ENCODE measurements at places on chromosomes 4 and X.

DNA sequence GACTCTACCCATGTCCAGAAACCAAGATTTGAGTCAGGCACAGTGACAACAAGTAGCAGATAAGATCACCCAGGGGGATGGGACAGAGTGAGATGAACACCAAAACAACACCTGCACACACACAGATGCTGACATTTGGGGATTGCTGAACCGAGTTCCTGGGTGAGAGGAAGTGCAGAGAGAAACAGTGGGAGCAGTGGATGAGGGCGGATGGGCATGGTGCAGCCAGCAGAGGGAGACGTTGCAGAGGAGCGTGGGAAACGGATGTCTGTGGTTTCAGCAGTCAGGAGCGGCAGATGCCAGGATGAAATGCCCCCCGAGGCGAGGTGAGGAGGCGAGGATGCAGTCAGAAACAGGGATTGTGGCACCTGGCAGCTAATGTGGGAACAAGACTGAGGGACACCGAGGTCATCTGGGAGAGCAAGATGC lies 78.6 kb upstream of the STS start:
- peak; percentile 21 for DNase-seq

- DNase-seq = no peak
Measured at GRCh38 chr4:124694946-124695598, 17.5 kb downstream of the ANKRD50 start.

GRCh38 chrX:29113221-29113620 lies 526.0 kb downstream of the IL1RAPL1 start:
- no peak for DNase-seq

DNA sequence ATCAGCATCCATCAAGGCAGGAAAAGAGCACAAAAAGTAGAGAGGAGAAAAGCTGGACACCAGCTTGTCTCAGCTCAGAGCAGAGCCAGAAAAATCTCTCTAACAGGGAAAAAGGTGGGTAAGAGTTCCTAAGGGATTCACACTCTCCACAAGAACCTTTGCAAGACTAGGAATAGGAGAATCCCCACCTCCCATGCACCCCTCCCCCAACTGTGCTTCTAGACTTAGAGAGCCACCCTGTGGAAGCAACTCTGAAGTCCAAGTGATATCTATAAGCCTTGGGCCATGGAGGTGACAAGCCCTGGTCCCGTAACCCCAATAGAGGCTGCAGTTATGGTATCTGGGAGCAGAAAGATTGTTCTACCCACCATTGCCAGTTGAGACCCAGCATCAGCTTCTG lies 267.6 kb upstream of the MTMR8 start:
- no peak for DNase-seq

DNA sequence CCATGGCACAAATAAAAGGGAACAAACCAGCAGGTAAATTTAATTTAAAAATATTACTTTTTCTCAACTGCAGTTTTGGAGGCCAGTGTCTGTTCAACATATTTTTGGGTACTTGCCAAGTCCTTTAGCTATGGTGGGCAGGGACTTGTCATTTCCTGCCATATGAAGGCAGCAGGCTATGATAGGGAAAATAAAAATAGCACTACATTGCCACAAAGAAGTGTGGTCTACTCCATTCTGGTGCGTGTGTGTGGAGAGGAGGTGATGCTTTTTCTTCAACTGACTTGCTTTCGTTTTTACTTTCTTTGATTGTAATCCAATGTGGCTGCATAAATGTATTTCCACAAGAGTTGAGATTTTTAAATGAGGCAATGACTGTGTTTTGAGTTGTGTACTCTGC lies 17.2 kb downstream of the GPR174 start:
- DNase-seq = peak; percentile 80

DNA sequence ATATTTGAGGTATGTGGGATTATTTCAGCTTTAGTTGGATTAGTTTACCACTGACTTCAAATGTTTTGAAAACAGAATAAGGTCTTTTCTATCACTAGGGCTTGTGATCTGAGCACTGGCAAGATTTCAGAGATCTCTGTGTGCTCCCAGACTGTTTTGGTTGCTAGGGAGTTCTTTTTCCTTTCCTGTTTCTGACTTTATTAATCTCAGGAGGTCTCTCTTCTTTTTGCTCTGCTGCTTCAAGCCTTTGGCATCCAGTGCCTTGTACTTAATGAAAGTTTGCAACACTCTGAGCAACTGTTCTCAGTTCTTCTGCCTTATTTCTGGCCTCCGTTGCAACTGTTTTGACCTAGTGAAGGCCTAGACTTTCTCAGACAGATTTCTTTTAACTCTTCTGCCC lies 32.1 kb upstream of the PAQR3 start:
- DNase-seq = no peak

DNA sequence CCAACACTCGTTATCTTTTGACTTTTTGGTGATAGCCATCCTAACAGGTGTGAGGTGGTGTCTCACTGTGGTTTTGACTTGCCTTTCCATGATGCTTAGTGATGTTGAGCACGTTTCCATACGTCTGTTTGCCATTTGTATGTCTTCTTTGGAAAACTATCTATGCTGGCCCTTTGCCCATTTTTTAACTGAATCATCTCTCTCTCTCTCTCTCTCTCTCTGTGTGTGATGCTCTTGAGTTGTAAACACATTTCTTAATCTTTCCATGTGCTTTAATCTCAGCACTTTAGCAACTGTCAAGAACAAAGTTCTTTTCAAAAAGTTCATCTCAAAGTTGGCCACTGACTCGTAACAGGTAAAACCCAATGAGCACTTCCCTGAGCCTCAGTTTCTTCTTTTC lies 10.5 kb downstream of the SORBS2 start:
- no peak for DNase-seq

DNA sequence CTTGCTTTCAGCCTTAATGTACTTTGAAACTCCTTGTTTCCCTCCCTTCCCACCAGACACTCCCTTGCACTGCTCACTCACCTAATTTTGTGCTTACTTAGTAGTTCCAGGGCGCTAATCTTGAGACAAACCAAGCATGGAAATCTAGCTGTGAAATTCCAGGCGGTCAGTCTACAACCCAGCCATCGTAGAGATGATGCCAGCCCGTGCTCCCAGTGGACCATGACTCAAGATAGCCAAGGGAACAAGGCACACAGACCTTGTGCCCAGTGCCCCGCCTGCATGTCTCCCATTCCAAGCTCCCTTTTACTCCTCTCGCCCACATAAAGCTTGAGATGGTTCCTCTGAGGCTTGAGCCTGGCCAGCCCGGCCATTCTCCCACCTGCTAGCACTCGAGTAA lies 11.1 kb downstream of the TREX2 start:
- no peak for DNase-seq

- no peak for DNase-seq
Measured at GRCh38 chr4:106270736-106271135, 45.3 kb downstream of the TBCK start.

DNA sequence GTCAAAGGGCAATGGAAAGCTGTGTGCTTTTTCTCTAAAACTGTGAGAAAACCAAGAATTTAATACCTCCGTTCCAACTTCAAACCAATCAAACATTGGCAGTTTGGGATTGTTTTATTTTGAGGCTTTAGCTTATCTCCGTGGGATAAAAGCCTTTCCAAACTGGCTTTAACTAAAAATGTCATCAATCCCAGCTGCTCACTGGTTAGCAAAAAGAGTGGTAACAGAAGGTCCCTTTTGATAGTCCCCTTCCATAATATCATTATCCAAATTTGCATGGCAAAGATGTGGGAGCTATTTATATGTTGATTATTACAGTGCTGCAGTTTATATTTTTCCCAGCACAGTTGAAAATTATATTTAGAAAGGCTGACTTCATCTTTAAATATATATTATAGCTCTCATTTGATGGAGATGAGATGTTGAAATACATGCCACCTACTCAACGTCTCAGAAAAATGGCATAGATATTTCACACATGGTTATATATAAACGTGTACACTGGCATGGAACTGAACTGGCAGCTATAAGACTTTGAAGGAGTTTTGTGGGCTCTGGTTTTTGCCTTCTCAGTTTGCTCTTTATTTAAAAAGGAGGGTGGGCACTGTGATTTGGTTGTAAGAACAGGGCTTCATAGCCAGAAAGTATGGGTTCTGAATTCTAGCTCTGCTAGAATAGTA lies 707.1 kb upstream of the SLIT2 start:
- no peak for DNase-seq

DNA sequence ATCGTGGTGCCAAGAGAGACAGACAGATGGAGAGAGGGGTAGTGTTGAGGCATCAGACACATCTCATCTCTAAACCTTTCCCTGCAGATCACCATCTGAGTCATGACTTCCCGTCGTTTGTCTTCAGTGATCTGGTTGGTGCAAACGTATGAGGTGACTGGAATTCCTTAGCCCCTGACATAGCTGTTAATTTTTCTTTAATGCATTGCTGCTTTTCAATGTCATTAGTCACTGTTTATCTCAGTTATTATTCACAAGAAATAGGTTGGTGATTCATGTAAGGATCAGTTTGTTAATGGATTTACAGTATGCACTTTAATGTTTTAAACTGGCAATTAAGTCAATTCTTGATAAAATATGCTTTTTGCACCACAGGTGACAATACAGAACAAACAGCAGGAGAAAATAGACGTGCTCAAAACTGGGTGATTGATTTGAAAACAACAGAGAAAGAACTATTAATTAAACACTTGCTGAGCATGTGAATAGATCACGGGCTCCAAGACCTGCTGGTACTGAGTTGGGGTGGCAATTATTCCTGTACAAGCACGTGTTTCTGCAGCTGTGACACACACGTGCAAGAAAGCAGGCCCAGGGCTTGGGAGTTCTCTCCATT lies 1.3 kb upstream of the TMEM154 start:
- DNase-seq = peak; percentile 46

DNA sequence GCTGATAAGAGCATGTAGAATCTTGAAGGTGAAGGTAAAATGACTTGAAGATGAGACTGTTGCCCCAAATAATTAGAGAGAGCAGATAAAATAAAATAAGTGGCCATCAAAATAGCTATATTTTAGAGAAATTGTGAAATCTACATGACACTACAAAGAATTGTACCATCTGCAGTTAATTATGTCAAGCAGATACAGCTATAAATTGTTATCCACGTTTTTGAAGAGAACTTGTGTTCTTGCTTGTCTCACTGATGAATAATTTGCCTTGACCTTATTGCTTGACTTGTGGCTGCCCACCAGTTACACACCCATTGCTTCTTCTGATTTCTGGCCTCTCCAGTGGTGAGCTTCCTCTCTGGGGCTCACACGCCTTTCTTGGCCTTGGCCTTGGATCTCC lies 75.8 kb upstream of the TNIP3 start:
- no peak for DNase-seq

GRCh38 chr4:67746797-67747495 lies 7.2 kb downstream of the GNRHR start:
- peak; percentile 53 for DNase-seq

DNA sequence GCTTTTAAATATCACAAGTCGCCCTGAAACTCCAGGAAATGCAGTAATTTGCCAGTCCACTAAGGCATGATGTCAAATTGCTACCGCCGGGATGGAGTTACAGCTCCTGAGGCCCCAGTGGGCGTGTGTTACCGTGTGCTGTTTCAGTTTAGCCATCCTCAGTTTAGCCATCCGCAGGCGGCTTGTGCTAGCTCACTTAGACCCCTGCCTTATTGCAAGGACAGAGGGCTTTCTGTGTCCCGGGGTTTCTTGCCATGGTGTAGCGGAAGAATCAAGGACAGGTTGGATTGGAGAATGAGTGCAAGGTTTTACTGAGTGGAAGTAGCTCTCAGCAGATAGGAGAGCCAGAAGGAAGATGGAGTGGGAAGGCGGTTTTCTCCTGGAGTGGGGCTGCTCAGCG lies 33.8 kb upstream of the LRBA start:
- no peak for DNase-seq

DNA sequence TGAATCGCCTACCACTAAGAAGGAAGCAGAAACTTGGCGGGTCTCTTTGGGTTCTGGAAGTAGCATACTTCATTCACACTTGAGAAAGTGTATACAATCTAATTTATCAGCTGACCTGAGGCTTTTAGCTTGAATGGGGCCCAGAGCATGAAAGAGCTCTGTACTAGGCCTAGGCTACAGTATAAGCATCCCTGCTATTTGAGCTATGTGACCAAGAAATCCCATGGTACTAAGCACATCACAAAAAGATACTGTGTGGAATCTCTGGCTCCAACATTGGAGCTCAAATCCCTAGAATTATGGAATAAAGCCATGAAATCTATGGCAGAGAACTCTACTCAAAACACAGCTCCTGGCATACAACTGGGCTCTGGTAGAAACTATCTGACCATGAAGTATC lies 43.9 kb upstream of the CCDC149 start:
- DNase-seq = no peak

GRCh38 chr4:7421356-7422150 lies 13.2 kb downstream of the PSAPL1 start:
- DNase-seq = no peak

GRCh38 chr4:142314686-142315085 lies 531.4 kb downstream of the INPP4B start:
- DNase-seq = no peak

DNA sequence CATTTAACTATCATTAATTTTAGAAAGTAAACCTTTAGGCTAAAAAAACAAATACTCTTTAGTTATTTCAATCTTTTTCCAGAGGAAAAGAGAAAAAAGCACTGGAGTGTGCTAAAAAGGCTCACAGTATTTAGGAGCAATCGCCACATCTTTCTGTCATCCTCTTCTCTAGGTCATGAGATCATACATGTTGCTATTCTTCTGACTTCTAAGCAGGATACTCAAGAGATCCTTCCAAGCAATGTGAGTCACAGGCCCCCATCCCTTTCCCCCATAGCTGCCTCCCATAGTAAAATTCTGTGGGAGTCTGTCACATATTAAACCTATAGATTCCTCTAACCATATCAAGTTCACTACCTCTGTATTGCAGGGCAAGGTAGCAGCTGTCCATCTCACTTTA lies 7.7 kb downstream of the EDNRA start:
- no peak for DNase-seq

DNA sequence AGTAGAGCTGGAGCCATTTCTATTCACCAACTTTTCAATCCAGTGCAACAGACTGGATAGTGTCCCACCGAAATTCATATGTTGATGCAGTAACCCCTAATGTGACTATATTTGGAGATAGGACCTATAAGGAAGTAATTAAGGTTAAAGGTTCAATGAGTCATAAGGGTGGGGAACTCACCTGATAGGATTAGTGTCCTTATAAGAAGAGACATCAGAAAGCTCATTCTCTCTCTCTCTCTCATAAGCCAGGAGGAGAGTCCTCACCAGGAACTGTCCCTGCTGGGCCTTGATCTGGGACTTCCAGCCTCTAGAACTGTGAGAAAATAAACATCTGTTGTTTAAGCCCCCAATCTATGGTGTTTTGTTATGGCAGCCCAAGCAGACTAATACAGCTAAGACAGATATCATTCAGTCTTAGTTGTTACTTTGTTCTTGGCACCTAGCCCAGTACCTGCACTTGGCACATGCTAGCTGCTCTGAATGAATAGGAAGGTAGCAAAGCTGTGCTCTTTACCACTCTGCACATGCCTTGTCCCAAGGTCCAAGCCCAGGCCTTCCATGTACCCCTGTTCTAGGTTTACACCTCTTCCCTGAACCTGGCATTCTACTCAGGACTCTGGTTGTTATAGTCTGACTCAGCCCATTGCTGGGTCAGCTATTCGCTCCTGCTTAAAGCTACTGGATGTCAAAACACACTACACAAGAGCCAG lies 19.2 kb upstream of the BRS3 start:
- DNase-seq = no peak
